ENCODE measurements at places on chromosomes 11 and 22.

DNA sequence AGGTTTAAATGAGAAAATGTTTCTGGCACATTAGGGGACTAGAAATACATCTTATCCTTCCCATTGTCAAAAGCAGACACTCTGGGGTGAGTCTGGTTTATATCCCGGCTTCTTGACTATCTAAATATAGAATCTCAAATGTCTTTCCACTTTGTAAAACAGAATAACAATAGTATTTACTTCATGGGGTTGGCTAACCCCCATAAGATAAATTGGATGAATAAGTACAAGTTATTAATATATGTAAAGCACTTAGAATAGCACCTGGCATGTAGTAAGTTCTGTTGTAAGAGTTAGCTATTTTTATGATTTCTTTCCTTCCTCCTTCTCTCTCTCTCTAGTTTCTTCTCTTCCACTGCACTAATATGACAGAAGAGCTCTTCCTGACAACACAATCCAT lies 499.1 kb downstream of the INSC start:
- DNase-seq: no peak

DNA sequence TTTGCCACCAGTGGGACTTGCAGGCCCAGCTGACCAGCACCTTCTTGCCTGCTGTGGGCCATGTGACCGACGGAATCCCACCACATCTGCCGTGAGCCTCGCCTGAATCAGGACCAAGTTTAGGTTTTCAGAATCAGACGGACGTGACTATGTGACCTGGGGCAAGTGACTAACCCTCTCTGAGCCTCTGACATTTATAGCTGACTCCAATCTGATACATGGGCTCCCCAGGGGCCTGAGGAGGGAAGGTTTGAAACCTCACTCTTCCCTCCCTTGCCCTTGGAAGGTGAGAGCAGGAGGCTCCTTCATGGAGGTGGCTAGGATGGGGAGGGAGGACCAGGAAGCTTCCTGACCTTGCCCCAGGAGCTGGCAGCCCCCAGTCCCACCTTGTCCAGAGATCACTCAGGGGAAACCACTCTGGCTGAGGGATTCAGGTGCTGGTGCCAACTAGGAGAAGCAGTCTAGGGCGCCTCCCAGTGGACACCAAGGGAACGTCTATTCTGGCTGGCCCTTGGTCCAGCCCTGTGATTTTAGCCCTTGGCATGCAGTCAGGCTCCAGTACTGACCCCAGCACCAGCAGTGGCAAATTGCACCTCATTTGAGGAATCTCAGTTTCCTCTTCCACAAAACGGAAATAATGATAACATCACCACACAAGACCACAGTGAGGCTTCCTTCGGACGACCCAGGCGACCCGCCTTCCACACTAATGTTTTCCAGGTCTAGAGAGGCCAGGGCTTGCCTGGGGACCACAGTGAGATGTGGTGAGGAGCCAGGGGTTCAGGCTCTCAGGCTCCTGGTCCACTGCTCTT lies 47.2 kb upstream of the SYT7 start:
- no peak for DNase-seq

DNA sequence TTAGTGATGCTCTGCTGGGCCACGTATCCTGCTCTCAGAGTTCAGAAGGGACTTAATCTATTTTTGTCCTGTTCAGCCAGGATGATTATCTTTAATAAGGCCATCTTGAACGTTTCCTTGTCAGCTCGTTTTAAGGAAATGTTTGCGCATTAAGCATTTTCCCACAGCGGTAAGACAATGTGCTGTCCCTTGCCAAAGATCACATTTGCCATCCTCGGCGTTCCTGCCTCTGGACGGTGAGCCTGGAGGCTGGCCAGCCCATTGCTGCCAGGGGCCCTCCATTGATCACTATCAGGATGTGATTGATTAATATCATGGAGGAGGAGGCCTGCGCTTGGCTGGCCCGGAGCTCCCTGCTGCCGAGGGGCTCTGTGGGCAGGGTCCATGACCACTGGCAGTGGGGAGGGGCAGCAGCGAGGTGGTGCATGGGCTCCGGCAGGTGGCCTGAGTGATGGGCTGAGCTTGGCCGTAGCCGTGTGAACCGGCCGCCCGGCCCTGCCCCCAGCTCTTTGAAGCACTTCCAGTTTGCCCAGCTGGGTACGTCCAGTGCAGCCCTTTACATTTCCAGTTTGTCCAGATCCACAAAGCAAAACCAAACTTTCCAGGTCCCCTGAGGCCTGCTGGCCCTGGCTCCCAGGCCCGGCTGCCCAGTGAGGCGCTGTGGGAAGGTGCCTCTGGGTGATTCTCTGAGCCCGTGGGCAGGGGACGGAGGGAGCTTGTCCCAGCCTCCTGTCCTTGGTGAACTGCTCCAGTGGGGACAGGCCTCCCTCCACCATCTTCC lies 49.5 kb upstream of the SMIM38 start:
- no peak for DNase-seq

DNA sequence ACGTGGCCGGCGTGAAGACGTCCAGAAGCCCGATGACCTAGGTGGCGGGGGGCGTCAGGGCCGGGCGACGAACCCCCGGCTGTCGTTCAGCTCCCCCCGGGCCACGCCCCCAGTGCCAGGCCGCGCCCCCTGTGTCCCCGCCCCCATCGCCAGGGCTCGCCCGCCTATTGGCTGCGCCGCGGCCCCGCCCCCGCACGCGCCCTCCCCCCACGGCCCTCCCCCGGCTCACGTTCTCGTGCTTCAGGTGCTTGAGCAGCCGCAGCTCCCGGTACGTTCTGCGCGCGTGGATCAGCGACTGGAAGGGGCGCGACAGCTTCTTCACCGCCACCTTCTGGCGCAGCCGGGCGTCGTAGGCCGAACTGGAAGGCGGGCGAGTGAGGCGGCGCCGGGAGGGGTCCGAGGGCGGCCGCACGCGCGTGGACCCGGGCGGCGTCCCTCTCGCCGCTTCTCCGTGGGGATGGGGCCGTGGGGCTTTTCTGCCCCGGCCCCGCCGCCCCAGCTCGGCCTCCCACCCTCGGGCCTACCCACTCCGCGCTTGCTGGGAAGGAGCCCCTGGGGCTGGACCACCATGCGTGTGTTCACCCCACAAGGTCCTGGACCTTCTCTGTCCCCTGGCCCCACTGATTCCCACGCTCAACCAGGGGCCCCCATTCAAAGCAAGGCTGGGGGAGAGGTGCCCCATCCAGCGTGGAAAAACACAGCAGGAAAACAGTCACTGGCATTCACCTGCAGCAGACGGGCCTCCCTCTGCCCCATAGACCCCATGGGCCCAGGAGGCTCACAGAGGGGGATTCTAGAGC lies 2.4 kb downstream of the MAPK11 start:
- DNase-seq: no peak

DNA sequence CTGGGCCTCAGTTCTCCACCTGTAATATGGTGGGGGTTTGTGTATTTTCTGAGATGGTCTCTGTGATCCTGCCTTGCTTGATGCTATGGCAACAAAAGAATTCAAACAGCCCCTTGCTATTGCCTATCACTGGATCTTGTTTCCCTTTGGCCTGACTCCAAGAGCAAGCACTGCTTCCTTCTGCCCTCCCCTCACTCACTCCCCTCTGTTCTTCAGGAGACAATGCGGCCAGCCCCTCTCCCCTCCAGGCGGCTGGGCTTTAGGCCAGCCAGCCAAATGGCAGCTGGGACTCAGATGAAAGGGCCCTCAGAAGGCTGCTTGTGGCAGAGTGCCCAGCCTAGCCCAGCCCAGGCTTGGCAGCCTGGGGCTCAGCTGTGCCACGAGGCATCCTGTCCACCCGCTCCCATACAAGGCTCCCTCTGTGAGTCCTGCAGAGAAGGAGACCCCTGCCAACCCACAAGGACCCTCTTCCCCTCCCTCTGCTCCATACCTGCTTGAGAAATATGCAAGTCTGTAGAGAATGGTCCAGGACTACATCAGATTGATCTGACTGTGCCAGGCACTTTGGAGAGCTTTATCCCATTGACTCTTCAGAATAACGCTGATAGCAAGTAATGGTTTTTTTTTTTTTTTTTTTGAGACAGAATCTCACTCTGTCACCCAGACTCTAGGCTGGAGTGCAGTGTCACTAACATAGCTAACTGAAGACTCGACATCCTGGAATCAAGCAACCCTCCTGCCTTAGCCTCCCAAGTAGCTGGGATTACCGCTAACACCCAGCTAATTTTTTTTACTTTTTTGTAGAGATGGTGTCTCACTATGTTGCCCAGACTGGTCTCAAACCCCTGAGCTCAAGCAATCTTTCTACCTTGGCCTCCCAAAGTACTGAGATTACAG lies 7.6 kb upstream of the KCTD14 start:
- no peak for DNase-seq

DNA sequence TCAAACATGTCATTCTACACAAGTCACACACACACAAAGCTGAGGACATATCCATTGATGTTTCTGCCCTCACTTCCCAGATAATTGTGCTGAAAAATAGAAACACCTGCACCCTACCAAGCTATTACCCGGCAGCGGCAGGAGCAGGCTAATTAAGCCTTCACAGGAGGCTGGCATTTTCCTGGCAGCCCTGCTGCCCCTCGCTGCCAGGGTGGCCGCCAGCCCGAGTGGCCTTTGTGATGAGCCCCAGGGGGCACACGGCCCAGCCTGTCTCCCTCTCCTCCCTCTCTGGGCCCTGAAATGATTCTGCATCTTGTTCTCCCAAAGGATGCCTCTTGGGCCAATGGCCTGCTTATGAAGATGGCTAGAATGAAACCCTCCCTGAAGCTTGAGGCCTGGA lies 76.2 kb upstream of the TP53I11 start:
- no peak for DNase-seq

DNA sequence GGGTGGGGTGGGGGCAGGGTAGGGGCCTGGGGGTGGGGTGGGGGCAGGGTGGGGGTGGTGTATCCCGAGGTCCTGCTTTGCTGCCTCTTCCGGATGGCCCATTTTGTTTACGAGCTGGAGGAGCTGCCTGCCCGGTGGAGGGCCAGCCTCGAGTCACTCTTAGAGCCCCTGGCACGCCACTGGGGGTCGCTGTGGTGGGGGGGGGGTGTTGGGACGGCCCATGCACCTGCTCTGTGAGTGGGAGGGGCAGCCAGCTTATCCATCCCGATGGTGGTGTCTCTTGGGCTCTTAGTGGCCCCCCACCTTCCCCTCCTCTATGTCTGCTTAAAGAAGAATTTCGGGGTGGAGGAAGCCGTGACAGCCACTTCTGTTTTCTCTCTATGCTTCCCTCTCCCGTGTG lies 24.6 kb downstream of the MRGPRD start:
- no peak for DNase-seq

DNA sequence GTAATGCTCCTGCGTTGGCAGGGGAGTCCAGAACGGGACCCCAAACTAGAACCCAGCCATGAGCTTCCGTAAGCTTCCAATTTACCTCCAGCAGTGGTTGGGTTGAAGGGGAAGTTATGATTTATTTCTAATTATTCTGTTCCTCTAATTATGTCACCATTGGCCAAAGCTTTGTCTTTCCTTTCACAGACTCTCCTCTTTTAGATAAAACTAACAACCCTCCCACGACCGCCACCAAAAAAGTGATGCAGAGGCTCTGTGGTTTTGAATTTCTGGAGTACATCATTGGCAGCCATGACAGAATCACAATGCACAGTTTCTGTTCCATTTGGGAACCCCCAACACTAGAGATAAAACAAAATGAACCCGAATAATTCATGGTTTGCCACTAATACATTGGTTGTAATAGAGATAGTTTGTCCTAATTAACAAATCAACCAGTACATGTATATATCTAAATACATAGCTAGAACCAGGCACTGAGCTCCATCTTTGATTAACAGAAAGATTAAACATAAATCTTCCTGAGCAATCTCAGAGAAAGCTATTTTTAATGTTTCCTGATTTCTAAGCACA lies 64.3 kb downstream of the ETS1 start:
- DNase-seq: no peak

- no peak for DNase-seq
Measured at GRCh38 chr11:125214601-125215565, 50.3 kb downstream of the PKNOX2 start.

GRCh38 chr11:104547996-104548661 lies 350.1 kb downstream of the CASP12 start:
- DNase-seq: no peak

- DNase-seq: no peak
Measured at GRCh38 chr11:119446434-119446833, 23.5 kb upstream of the THY1 start.

DNA sequence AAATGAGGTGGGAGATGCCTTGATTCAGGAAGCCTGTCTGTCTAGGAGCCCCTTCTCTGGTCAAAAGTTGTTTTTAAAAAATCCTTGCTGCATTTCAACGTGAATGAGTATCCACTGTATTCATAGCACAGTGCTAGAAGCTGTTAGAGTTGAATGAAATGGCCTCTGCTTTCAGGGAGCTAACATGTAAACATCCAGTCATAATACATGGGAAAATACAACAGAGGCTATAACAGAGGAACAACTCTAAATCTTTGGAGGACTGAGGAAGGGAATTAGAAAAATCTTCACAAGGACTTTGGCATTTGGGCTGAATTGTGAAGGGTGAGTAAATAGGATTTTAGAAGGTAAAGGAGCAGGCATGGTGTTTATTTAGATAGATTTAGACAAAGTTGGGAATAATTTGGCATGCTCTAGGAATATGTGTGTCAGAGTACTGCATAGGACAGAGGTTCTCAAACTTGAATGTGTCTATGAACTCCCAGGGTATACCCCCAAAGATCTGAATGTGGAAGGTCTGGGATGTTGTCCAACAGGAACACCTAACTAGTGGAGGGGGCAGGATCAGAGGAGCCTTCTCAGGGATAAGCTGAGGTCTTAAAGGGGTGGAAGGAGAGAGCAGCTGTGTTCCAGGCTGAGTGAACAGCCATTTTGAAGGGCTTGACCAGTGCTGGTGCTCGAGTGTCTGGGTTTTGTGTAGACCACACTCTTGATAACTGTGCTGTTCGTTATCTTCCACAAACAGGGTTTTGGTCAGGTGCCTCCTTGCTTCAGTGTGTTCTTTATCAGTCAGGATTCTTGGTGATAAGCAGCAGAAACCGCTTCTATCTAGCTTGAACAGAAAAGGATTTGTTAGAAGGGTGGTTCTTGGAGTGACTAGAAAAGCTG lies 12.7 kb downstream of the SREBF2 start:
- DNase-seq: no peak

- DNase-seq: no peak
Measured at GRCh38 chr11:116356451-116356850, 416.3 kb downstream of the BUD13 start.

DNA sequence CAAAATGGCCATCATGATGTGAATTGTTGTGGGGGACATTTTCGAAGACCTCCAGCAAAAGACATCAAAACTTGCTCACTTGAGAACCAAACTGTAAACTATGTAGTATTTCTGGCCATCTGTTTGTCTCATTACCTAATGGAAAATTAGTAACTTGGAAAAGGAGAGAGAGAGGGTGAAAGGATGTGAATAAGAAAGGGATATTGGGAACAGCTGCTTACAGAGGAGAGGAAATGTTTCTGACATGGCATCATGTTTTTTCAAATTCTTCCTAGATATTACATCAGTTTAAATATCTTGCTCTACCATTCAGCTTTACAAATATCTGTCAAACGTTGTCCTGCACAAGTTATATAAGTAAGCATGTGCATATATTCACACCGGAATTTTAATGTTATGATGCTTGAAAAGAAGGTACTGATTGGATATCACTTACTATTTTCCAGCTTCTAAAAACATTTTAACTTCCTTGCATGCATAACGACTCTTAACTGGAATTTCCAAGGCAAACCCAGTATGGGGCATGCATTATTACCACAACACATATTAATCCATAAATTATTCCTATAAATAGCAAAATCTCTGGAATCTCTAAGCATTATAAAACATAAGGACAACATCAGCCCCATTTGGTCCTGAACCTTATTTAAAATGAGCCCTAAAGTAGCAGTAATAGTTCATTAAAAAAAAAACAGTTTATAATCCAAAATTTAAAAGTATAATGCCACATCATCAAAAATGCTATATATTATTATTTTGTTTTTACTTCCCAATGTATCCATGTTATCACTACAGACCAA lies 20.0 kb downstream of the GUCY1A2 start:
- DNase-seq: no peak

GRCh38 chr11:134500621-134501020 lies 88.6 kb upstream of the B3GAT1 start:
- no peak for DNase-seq

Measured in GOT3 (cell line).